ENCODE measurements at places on chromosomes 16 and 17.
A peak's percentile ranks its signal among the peaks of the same experiment; 100 is the strongest.

GRCh38 chr17:3335876-3336275, 37.7 kb upstream of the OR3A1 start:
- DNase-seq, result no peak

DNA sequence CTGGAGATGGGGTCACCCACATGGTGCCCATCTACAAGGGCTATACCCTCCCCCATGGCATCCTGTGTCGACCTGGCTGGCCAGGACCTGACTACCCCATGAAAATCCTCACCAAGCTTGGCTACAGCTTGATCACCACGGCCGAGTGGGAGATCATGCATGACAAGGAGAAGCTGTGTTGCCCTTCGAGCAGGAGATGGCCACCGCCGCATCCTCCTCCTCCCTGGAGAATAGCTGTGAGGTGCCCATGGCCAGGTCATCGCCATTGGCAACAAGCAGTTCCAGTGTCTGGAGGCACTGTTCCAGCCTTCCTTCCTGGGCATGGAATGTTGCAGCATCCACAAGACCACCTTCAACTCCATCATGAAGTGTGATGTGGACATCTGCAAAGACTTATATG, 5.3 kb upstream of the FLCN start:
- no peak for DNase-seq

GRCh38 chr17:1256699-1257098, 13.5 kb upstream of the BHLHA9 start:
- DNase-seq, result no peak

DNA sequence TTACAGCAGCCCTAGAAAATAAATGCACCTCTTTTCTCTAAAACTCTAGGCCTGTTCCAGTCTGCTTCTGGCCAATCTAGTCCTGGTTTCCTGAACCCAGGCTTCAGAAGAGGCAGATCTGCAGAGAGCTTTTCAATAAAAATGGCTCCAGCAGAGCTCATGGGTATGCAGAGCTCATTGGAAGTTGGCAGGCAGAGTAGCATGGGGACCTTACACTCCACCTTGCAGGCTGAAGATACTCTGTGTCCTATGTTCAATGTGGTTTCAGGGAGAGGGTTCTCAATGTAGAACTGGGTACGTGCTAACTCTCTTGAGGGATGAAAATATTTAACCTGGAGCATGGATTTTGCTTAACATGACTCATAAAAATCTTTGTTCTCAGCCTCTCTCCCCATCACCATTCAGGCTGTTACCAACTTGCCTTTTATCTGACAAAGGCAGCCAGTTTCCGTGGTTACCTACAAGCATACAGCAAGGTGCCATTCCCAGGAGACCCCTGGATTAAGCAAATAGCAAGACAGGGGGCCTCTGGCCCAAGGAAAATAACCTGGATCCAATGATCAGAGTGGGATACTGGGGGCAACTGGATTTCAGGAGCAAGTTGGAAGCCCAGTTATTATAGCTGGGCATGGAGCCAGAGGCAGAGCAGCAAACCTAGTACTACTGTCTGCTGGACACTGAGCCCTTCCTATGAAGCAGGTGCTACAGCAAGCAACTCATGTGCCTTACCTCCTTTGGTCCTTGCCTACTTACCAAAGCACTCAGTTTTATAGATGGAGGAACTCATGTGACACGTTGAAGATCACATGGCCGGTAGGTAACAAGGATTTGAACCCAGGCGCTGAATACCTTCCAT, 98.2 kb upstream of the DHX40 start:
- DNase-seq, result no peak

- DNase-seq, result no peak
Measured at GRCh38 chr16:60214311-60214710, 1480.2 kb upstream of the GOT2 start.

DNA sequence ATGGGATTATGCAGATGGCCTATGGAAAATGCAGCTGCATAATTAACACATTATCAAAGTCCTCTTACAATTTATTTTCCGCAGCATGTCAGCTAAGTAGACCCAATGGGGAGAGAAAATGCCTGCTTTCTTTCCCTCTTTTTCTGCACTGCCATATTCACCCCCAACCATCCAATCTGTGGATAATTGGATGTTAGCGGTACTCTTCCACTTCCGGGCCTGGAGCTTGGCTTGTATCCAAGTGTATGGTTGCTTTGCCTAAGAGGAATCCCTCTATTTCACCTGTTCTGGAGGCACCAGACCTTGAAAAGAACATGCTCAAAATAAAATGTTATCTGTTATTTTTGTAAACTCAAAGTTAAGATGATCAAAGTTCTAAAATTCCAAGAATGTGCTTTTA, 41.1 kb upstream of the CACNG3 start:
- no peak for DNase-seq

DNA sequence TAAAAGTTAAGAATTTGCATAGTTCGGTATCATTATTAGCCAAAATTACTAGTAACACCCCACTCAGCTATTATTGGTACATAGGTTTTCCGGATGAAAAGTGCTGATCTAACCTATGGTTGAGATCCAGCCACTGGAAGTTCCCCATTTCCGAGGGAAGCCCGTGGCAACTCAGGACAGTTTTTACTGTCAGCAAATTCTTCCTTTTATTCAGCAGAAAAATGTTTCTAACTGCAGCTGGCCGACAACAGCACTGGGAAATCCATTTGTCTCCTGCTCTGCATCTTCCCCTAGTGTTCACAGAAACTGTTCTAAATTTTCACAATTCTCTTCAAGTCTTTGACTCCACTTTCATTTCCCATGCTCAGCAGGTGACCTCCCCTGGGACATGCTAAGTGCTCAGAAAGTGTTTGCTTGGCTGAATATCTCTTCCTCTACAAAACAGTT, 15.5 kb upstream of the MMD start:
- no peak for DNase-seq

GRCh38 chr16:12081048-12081404, 104.5 kb downstream of the SNX29 start:
- peak; percentile 39 for DNase-seq

- no peak for DNase-seq
Measured at GRCh38 chr16:79792664-79793351, 192.3 kb upstream of the MAF start.

- no peak for DNase-seq
Measured at GRCh38 chr17:37642681-37643080, 565 bp downstream of the DDX52 start.

DNA sequence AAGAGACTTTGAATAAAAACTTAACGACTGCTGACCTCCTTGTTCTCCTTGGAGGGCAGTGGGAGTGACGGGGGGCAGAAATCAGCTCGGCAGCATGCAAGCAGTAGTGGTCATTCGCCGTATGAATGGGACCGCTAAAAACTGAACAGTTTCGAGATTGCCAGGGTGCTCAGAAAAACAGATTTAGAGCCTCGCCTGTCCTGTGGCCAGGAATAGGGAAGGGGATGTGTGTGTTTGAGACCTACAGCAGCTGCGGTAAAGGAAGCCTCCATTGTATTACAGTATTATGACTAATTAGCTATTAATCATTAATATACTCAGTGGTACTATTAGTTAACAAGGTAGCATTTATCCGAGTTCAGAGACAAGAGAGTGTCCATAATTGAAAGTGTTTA, 670 bp upstream of the ZNF652 start:
- DNase-seq, result no peak

DNA sequence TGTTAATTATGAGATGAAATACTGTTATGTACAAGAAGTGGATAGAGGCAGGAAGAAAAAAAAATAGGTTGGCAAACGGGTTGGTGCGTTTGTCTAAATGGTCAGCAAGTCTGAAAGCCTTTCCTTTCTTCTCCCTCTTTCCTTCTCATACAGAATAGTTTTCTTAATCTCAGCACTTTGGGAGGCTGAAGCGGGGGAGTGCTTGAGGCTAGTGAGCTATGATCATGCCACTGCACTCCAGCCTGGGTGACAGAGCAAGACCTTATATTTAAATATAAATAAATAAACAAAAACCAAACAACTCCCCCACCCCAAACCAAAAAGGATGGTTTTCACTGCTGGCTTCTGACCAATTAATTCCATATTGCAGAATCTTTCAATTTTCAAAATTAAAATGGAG, 74.7 kb upstream of the CORO6 start:
- no peak for DNase-seq

GRCh38 chr17:21250854-21251253, 2.4 kb downstream of the NATD1 start:
- DNase-seq, result no peak

DNA sequence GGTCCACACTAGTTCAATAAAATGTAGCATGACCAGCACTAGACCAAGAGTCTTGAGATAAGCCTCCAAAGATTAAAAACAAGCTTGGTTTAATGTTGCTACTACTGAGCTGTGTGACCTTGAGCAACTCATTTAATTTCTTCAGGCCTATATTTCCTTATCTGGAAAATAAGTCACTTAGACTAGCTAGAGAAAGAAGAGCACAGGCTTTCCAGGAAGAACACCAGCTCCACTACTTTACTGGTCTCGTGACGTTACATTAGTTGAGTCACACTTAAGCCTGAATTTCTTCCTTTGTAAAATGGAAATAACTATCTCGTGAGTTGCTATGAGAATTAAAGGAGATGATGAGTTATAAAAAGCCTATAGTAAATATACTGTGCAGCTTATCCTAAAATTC, 5.4 kb downstream of the HELZ start:
- DNase-seq, result no peak

DNA sequence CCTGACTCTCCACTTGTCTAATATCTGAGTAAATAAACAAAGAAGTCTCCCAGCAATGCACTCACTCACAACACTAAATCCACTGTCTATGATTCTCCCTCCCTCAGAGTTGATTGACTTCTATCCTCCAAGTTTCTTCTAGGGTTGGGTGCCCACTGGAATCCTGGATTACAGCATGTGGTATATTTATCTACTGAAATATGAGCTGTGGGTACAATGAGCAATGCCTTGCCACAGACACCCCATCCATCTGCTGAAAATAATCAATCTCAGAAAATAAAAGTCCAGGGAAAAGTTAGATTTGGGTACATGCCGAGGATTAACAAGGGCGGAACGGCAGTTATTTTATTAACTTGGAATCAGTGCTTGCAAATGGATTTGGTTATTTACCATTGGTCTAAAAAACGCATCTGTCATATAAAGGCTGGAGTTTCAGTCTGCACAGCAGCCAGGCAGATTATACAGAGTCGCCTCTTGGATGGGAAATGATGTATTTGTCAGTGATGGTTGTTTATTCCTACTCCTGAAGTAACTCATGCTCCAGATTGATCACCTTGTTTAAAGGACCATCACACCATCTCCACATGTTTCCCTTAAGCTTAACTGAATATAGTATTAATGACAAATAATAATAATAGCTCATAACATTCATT, 193.9 kb upstream of the SOX9 start:
- DNase-seq, result no peak

DNA sequence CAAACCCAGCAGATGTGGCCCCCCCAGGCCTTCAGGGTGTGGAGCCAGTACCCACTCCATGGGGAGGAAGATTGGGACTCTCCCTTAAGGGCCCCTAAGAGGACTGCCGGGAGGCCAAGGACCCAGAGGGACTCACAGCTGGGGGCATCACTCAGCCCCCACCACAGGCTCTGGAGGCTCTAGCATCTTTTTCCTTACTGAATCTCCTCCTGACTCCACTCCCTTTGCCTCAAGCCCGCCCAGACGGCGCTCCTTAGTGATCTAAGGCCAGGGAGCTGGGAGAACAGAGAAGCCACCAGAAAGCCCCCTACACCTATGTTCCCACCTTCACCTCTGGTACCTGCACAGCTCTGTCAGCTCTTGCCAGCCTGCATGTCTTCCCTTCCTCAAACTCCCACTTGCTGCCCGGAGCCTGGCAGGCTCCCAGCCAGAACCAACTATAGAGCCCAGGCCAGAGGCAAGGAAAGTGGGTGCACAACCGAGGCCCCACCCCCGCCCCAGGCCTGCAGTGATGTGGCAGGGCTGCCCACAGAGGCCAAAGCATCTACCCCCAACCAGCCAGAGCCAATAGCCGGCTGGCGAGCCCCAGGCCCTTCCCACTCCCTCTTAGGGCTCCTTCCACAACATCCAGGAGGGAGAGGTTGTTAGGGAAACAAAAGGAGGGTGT, 22.3 kb upstream of the MPO start:
- no peak for DNase-seq

DNA sequence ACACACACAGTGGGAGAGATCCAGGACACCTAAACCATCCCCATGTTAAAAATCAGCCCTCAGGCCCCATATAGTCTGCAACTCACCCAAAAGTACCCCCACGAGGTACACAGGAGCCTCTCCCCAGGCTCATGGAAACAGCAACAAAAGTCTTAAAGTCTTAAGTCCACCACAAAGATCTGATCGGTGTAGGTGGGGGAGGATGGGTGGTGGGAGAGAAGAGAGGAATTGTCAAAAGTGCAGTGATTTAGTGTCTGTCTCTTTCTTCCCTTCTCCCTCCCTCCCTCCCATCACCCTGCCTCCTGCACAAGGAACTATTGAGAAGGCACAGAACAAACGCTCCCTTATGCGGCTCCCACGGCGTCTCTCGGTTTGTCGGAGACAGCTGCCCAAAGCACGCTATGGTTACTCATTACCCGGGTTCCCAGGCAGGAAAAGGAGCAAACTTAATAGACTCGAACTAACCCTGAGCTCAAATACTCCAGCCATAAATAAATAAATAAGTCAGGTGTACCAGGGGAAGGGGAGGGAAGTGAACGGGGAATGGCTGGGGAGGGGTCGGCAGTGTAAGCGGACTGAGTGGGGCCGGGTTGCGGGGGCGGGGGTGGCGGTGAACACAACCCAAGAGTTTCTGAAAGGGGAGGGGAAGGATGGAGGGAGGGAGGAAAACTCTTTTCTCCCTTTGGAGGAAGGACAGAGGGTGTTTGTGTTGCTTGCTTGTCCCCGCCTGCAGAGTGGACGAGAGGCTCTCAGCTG, 477.4 kb downstream of the SLC39A11 start:
- no peak for DNase-seq

- DNase-seq, result no peak
Measured at GRCh38 chr17:42886283-42887176, 14.1 kb upstream of the G6PC1 start.

DNA sequence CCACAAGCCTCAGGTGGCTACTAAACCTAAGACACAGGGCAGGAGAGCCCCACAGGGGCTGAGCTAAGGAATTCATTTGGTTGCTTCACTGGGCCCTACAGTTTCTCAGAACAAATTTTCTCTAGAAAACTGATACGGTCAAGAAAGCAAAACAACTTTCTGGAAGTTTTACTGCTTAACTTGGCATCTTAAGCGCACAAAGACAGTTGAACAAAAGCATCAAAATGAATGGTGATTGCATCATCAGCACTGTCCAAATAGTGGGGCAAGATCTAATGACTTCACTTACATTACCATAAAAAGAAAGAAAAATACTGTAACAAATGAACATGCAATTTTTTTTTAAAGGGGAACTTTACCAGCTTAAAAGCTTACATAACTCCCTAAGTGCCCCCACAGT, 47.6 kb downstream of the XPO6 start:
- DNase-seq, result no peak

Data from activated CD4-positive, alpha-beta T cell treated with anti-CD3 and anti-CD28 coated beads, Interleukin-2, amount 50 U/mL, for 16 hours (primary cell).